Chondrocyte (in vitro differentiated cells): ENCODE measurements at places on chromosomes 1 and 21. TPM values are rescaled to one million over a fixed set of nuclear protein-coding genes. Genes with fewer than 3 reads are reported as not detected.
A peak's percentile ranks its signal among the peaks of the same experiment; 100 is the strongest.

DNA sequence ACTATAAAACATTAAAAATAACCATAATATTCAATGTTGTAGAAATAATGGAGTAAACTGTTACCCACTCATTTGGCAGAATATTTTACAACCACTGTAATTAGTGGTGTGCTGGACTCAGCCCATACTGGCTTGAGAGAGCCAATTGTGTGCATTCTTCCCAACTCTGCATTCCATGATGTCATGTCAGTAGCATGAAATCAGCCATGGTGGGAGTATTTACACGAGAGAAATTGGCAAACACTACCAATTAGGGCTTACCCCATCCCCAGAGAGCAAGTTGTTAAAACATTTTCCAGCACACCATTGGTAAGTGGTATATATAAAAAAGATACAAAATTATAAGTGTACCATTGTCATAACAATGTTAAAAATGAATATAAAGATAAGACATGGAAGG lies 19.1 kb upstream of the QSOX1 start:
- no peak for DNase-seq

DNA sequence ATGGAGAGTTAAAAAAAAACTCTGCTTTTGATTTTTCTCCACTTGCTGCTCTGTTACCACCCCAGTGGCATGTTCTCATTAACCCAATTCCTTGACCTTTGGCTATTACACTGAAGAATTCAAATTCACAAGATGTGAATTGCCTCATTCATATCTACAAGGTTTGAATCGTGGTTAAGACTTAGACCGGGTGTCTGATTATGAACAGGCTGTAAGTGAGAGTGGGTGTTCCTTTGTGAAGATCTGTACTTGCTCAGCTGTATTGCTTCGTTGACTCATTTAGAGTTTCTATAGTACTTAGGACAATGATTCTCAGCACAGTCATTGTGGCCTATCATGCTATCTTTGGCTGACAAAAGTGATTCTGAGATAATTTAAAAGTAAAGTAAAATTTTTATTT lies 36.4 kb downstream of the DNM3 start:
- DNase-seq, result no peak

DNA sequence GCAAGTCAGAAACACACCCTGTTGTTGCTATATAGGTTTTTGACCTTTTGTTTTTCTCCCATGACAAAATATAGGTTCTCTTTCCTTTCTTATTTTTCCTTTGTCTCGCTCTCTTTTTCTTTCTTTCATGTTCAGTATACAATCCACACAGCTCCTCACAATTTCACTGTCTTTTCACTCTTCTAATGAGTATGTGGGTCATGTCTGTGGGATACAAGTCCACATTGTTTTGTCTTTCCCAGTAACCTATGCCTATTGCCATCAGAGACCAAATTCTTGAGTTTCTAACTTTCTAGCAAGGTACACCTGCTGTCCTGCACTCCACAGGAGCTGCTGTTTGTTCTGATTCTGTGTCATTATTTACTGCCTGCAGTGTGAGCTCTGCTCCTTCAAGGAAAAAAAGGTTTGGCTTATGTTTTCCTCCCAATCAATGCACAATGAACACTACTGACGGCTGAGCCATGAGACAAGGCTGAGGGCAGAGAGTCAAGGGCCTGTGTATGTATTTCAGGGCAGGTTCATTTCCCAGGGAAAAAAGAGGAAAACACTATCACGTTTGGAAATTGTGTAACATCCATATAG lies 453.8 kb downstream of the NEGR1 start:
- DNase-seq, result no peak

DNA sequence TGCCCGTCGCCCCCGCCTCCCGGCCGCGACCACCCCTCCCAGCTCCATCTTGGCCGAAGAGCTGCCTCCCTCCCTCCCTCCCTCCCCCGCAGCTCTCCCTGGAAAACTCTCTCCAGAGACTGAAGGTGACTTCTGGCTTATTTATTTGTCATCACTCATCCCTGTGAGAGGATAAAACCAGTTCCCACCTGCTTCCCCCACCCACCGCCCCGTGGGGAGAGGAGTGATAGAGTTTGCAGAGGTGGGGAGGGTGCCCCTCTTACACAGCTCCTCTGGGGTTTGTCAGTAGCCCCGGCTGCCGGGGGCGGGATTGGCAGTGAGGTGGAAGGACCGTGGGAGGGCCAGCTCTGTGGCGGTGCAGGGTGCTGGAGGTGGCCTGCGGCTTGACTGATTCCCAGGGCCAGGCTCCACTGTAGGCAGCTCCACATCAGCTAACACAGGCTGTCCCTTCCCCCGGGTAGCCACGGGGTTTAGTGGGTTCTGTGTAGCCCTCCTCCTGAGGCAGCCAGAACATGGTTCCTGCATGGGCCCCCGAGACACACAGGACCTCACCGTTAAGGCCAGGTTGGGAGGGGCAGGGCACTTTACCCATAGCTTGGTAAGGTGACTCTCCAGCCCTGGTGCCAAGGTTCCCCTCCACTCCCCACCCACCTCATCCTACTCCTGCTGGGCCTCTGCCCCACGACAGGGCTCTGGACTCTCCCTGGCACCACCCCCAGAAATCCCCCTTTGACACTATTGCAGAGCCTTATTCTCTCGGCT lies 62.2 kb downstream of the ELK4 start:
- peak; percentile 88 for DNase-seq

GRCh38 chr1:54996869-54997710 lies 1.6 kb upstream of the BSND start:
- no peak for DNase-seq

GRCh38 chr1:164836614-164837018 lies 277.6 kb downstream of the PBX1 start:
- DNase-seq, result no peak

DNA sequence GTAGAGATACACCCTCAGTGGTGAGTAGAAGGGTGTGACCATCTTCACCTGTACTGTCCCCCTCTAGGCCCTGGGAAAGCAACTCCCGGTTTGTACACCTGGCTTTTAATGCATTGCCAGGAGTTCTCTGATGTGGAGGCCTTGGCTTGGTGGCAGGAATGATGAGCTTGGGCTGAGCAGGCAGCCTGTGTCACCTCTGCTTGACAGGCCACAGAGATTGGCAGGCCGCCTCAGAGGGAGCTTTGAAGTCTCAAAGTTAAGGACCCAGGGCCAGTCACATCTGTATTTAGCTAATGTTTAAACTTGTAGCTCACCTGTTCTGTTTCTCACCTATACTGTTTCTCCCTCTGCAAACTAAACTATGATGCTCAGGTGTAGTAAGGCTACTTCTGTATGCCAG lies 28.5 kb downstream of the HUNK start:
- DNase-seq, result no peak

DNA sequence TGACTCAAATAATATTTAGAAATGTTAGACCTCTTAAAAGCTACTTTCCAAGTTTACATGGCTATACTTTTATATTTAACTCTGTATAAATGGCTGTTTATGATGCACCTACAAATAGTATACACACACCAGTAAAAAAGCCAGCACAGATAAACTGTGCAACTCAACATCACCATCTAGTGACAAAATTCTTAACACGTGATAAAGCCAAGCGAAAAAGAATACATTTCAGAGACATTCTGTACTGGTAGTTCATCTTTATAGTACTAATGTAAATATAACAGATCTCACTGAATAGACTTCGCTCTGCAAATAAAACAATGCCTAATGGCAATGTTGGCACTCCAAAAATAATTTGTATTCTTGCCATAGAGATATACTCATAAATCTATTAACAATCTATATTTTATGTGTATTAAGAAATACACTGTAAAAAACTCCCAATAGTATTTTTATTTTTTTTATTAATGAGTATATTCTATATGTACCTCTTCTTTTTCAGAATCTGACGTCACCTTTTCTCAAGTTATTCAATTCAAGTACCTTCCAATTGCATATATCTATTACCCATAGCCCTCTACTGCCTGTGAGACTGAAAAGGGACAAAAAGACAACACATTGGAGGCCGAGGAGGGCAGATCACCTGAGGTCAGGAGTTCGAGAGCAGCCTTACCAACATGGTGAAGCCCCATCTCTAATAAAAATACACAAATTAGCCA lies 100.2 kb downstream of the DPYD start:
- DNase-seq, result no peak

- DNase-seq, result no peak
Observed at GRCh38 chr21:34886240-34887104, 162.6 kb downstream of the RUNX1 start.

DNA sequence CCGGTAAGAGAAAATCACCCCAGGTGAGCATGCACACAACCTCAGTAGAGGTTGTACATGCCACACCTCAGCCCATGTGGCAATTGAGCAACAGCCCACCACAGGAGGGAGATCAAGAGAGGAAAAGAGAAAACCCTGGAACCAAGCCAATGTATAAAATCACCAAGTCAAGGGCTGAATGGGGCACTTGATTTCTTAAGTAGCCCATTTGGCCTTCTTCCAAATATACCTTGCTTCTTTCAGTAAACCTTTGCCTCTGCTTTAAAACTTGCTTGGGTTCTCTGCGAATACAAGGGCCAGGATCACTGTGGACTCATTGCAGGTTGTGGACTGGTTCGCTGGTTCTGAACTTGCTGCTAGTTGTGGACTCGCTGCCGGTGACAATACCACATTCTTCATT lies 1814.0 kb downstream of the PLA2G4A start:
- DNase-seq, result no peak

DNA sequence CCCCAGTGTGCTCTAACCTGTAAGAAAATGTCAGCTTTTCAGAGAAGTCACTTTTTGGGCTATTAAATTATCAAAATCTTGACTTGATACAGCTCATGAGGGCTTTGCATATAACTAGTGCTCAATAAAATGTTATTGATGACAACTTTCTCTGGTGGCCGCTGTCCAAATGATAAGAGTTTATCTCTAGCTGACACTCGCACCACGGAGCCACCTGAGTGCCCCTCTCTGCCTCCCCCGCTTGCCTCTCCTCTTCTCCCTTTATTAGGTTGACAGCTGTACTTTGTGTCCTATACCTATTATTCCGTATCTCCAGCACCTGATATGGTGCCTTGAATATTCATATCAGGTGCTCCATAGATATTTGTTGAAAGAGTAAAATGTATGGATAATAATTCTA lies 82.8 kb downstream of the PHTF1 start:
- no peak for DNase-seq

- DNase-seq, result peak; percentile 65
Observed at GRCh38 chr21:43692949-43693348, 26.0 kb upstream of the PDXK start.

GRCh38 chr21:32308696-32309095 lies 10.0 kb downstream of the MRAP start:
- DNase-seq, result no peak

DNA sequence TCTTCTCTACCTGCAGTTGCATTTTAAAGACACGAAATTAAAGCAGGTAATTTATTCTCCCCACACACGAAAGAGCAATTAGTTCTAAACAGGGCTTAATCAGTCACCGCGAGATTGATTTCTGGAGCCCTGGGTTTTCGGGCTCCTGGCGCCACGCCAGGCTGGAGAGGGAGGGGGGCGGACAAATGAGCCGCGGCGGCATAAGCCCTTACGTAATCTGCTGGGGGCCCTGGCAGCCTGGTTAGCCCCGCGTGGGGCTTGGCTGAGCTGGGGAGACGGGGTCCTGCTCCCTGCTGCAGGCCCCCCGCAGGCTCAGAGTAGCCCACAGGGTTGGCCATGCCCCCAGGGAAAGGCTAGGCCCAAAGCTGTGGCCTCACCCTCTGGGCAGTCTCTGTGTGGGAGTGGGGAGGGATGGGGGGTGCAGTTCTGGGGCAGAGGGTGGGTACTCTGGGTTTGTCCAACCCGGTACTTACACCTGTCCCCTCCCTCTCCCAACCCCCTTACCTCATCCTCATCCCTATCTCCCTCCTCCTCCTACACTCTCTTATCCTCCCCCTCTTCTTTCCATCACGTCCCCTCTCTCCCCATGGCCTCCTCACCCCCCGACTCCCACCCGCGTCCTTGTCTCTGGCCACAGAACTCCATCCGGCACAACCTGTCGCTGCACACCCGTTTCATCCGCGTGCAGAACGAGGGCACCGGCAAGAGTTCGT lies 19.9 kb downstream of the FOXO6 start:
- DNase-seq, result no peak

- DNase-seq, result no peak
Observed at GRCh38 chr1:173269490-173270230, 62.5 kb upstream of the TNFSF4 start.

- DNase-seq, result no peak
Observed at GRCh38 chr21:23160914-23161313, 2162.7 kb downstream of the NCAM2 start.

GRCh38 chr1:196393742-196394141 lies 214.5 kb downstream of the KCNT2 start:
- DNase-seq, result no peak

- no peak for DNase-seq
Observed at GRCh38 chr21:29289317-29289716, 9.4 kb upstream of the BACH1 start.

- DNase-seq, result peak; percentile 35
Observed at GRCh38 chr1:30103708-30104411, 619.5 kb downstream of the MATN1 start.

- no peak for DNase-seq
Observed at GRCh38 chr1:152050886-152051675, 14.3 kb upstream of the S100A11 start.

Gene OR2M3
- not detected in 3 replicates for total RNA-seq

Gene CHI3L1
- total RNA-seq, result not detected in 3 replicates

Gene COL9A2
- total RNA-seq, result 4.9 to 10.4 TPM (median 9.9 TPM) in 3 replicates

Gene FAAH
- total RNA-seq, result 7.0 to 15.0 TPM (median 14.1 TPM) in 3 replicates

Gene TSEN15
- total RNA-seq, result 38.8 to 41.5 TPM (median 40.6 TPM) in 3 replicates

Gene LTN1
- total RNA-seq, result 19.8 to 26.1 TPM (median 22.0 TPM) in 3 replicates

Gene IGSF9
- total RNA-seq, result not detected in 3 replicates
